Activated gamma-delta T cell treated with Interleukin-2 at 50 U/mL for 16 hours (primary cell): ENCODE measurements at places on chromosomes 6 and 20.

DNA sequence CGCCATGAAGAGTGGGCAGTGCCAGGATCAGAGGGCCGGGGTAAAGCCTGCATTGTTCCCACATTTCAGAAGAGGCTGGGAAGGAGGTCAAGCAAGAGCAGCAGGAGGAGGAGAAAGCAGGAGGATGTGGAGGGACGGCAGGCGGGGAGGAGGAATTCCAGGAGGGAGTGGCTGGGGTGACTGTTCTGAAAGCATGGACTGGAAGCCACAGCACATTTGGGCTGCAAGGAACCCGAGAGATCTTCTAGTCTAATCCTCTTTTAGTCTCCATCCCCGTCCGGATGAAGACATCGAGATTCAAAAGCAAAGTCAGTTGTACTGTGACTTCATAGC, 76.9 kb downstream of the FAM50B start:
- no peak for DNase-seq

DNA sequence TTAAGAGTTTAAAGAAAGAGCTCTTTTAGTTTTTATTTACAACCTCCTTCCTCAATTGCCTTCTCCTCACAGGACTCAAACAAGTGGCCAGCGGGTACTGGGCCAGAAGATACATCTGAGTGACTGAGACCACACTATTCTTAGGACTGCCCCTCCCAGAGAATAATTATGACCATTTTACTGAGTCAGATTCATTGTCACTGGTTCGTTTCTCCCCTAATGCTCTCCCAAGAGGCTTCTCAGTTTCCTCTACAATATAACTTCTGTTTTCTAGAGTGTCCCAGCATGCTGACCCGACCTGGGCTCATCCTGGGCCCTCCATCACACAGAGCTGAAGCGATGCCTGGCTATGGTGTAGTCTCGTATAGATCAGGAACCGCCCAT, 279.9 kb downstream of the CD83 start:
- no peak for DNase-seq

- DNase-seq = no peak
Measured at GRCh38 chr20:50654904-50655303, 36.4 kb downstream of the RIPOR3 start.

GRCh38 chr20:41204304-41205265, 67.2 kb downstream of the PLCG1 start:
- DNase-seq = no peak

GRCh38 chr6:138000941-138001340, 106.3 kb downstream of the PERP start:
- DNase-seq = no peak

- DNase-seq = no peak
Measured at GRCh38 chr6:126107475-126108166, 121.3 kb downstream of the TRMT11 start.

- DNase-seq = no peak
Measured at GRCh38 chr6:95280686-95281273, 296.6 kb upstream of the MANEA start.
